ENCODE measurements at places on chromosomes 6 and 20. TPM values are rescaled to one million over a fixed set of nuclear protein-coding genes. Genes with fewer than 3 reads are reported as not detected.
A peak's percentile ranks its signal among the peaks of the same experiment; 100 is the strongest.

DNA sequence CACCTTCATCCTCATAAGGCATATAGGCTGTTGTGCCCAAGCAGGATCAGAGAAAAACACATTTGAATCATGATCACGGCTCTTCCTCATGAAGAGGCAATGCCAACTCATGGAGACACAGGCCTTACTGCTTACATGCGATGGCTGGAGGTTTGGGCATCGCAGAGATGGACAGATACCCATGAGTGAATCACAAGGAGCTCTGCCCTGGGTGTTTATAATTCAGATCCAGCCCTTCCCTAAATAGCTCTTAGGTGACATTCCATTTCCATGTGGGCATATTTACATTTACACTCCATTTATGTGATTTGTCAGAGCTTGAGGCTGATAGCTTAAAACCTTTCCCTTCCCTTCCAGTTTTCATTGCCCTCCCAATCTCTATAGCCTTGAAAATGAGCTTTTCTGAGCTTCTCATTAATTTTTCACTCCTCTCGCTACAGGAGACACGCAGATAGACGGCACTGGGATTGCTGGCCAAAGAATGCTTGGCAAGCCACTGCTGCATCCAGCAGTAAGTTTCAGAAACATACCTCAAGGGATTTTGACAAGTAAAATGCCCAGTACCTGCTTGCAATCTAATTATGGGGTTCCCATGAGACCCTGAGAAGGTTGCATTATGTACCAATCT is 249.1 kb downstream of the TBC1D7 start:
- no peak for DNase-seq

- DNase-seq, result no peak
Observed at GRCh38 chr6:136921381-136921935, 643 bp upstream of the SLC35D3 start.

Gene SIRPA
- total RNA-seq, result 55.5 TPM

Gene RAET1L
- total RNA-seq, result not detected

GRCh38 chr6:9507136-9507895 is 907.6 kb downstream of the TFAP2A start:
- DNase-seq, result no peak

GRCh38 chr6:90393232-90393884 is 96.7 kb upstream of the BACH2 start:
- peak; percentile 74 for DNase-seq

Gene BMP7
- total RNA-seq, result 17.3 TPM

- DNase-seq, result peak; percentile 82
Observed at GRCh38 chr20:50655311-50655880, 35.9 kb downstream of the RIPOR3 start.

Gene HLA-DMB
- total RNA-seq, result 46.9 TPM

Gene RBBP8NL
- not detected for total RNA-seq

Gene C2
- 25.0 TPM for total RNA-seq

GRCh38 chr6:169857343-169858292 is 106.2 kb downstream of the ERMARD start:
- peak; percentile 12 for DNase-seq

- DNase-seq, result no peak
Observed at GRCh38 chr6:143594647-143595046, 83.1 kb upstream of the PHACTR2 start.

DNA sequence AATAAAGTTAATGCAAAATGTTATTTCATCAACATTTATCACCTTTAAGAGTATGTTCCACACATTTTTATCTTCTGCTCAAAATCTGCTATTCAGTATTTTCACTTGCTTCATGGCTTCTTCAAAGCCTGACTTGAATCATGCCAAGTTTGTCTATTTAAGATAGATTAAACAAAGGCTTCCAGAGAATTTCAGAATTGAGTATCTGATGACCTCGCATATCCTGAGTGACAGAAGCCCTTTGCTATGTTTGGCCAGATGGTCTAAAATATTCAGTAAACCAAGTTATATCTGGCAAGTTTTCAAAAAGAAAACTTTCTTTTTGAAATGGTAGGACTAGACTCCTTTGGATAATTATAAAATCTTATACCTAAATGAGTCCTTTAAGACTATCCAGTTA is 348.9 kb upstream of the KCNQ5 start:
- no peak for DNase-seq

DNA sequence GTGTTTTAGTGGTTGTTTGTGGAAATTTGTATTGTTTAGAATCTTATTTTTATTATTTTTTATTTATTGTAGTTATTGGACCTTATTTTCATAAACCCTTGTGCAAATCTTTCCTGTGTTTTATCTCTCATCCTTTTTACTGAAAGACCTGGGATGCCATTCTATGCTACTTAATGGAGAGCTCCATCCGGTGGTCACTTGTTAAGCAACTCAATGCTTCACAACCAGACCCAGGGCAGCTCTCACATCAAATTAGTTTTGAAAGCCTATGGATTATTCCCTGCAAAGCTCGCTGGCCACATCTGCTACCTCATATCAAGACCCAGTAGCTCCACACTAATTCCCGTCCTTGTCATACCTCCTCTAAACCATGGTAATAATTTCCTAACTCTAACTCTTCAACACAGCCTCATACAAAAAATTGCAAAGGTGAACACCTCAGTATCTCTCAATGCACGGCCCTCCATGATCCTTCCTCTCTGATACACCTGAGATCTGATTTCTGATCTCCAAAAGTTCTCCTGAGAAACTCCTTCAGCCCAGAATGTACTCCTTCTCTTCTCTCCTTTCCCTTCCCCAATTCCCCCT is 296.6 kb upstream of the MANEA start:
- no peak for DNase-seq

- DNase-seq, result no peak
Observed at GRCh38 chr6:145736661-145737144, 1.4 kb upstream of the EPM2A start.

Gene EYA2
- total RNA-seq, result 24.4 TPM

Gene PNLDC1
- total RNA-seq, result not detected

DNA sequence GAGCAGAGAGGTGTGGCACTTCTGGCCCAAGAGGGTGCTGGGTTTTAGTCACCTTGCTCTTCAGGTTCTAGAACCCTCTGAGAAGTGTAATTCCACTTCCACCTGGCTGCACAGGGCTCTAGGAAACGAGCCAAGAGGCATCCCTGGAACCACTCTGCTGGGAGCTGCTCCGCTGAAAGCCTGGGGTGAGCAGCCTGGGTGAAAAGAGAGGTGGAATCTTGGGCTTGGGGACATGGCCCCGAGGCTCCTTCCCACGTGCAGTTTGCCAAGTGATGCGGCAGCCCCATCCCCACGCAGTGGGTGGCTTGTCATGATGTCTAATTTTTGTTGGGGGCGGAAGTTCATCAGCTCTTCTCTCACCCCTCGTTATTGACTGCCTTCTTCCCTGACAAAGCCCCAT is 32.8 kb downstream of the PPP1R16B start:
- no peak for DNase-seq

DNA sequence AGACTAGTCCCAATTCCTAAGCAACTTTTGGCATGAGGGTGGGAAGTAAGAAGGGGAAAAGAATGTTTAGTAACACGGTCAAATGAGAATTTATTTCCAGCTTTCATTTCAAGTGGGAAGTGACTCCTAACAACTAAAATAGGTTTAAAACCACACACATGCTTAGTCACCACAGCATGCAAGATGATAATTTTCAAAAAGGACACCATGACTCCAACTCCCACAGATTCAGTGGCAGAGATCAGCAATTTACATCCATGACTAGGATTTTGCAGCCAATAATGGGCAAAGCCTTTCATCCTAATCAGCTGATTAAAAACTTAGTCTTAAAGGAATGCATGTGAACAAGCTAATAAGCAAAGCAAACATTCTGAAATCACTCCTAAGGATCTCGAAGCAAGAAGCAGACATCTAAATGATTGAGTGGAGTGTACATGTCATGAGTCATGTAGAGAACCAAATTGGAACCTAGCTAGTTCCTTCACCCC is 48.1 kb upstream of the GCLC start:
- no peak for DNase-seq

GRCh38 chr6:13295576-13295975 is 32.8 kb downstream of the TBC1D7 start:
- no peak for DNase-seq

Gene SCGN
- not detected for total RNA-seq

Gene SPEF1
- not detected for total RNA-seq

DNA sequence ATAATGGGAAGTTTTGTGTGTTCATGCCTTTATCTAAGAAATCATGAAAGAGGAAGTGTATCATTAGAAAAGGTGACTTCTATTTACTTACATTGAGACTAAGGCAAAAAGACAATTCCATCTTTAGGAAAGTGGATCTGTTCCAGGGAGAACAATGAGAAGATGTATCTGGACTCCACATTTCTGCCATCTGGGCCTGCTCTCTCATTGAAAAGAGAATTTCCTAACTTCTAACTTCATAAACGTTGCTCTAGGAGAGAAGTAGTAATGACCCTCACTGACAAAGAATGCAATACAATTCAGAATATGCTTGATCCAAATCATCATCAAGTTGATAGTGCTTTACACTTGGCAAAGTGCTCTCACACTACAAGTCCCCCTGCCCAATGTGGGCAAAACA is 294.2 kb downstream of the OGFRL1 start:
- no peak for DNase-seq

Gene TFAP2B
- total RNA-seq, result not detected

- DNase-seq, result no peak
Observed at GRCh38 chr6:26232940-26233648, 131.9 kb upstream of the BTN3A2 start.

GRCh38 chr20:9495701-9496100 is 18.7 kb upstream of the LAMP5 start:
- no peak for DNase-seq

DNA sequence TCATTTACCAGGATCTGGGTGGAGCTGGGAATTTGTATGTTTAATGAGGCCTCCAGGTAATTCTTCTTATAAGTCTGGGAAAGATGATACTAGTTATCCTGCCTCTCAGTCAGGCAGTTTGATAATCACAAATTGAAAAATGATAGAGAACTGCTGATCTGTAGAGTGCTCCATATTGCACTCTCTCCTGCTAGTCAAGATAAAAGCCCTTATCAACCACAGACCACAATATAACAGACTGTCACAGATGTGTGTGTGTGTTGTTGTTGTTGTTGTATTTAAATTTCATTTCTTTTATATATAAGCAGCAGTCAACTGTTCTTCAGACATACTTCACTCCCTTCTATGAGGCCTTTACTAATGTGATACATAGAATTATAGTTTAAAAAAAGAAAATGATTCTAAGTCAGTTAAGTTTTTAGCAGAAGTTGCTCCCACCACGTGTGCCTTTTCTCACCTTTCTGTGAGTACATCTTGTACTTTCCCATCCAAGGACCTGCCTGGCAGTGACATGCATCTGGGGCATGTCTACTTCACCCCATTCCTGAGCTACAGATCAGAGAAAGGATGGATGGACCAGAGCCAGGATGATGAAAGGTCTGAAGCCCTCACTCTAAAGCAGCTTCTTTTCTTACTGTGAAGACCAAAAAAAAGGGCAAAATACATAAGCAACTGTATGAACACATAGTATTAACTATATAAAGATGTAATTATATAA is 29.8 kb downstream of the TENT5A start:
- no peak for DNase-seq

GRCh38 chr6:54856129-54856528 is 9.6 kb downstream of the FAM83B start:
- no peak for DNase-seq

DNA sequence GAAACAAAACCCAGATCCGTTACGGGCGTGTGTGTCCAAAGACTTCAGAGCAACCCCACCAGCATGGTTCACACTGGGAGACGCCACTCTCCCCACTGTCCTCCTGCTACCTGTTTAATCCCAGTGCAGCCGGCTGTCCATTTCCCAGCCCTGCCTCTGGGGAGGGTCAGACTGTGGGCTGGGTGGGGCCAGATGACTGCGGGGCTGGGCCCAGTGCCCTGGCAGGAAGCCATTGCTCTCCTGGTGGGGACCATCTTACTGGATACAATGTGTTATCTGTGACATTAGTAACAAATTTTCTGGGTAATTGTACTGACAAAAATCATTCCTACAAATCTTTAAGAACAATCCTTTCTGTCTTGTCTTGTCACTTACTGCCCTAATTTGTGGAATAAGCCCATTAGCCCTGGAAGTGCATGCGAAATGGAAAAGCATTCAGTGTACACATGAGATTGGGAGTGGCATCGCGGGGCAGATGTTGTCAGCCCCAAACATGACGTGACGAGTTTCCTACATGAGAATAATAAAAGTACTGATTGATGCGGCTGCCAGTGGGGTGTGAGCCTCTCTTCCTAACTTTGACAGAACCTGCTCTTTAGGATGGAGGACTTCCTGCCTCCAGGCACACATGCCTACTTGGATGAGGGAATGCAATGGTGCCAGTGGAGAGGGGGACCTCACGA is 37.9 kb upstream of the PCMTD2 start:
- DNase-seq, result no peak

- no peak for DNase-seq
Observed at GRCh38 chr6:21496196-21496595, 97.4 kb upstream of the SOX4 start.

DNA sequence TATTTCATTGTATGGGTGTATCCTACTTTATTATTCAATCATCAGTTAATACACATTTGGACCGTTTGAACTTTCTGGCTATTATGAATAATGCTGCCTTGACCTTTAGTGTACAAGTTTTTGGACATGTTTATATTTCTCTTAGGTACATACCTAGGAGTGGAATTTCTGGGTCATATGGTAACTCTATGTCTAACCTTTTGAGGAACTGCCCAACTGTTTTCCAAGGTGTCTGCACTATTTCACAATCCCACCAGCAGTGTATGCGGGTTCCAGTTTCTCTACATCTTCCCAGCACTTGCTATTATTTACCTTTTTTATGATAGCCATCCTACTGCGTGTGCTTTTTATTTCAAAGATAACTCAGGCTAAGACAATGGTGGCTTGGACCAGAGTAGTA is 14.3 kb upstream of the SLC13A3 start:
- DNase-seq, result no peak

Gene NKAIN2
- 48.4 TPM for total RNA-seq

DNA sequence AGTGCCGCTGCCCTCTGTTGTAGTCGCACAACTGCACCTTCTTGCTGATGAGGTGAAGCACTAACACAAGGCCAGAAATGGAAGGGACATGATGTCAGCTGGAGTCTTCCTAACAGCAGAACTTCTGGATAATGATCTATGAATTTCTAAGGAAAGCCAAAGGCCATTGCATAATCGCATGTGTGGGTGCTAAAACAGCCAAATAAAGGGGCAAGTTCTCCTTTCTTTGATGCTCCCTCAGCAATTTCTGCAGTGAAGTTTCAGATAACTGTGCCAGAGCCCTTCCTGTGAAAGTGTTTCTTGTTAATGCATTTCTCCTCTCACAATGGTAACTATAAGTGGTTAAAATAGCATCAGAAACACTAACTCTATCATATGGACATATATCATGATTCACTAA is 8.0 kb upstream of the F13A1 start:
- DNase-seq, result no peak

Data from sciatic nerve (tissue), 2 donors.